Activated naive CD8-positive, alpha-beta T cell treated with anti-CD3 and anti-CD28 coated beads for 36 hours (primary cell): ENCODE measurements at places on chromosomes 16 and 17. TPM values are rescaled to one million over a fixed set of nuclear protein-coding genes. Genes with fewer than 3 reads are reported as not detected.
A peak's percentile ranks its signal among the peaks of the same experiment; 100 is the strongest.

Gene GSG1L
- total RNA-seq, result not detected

DNA sequence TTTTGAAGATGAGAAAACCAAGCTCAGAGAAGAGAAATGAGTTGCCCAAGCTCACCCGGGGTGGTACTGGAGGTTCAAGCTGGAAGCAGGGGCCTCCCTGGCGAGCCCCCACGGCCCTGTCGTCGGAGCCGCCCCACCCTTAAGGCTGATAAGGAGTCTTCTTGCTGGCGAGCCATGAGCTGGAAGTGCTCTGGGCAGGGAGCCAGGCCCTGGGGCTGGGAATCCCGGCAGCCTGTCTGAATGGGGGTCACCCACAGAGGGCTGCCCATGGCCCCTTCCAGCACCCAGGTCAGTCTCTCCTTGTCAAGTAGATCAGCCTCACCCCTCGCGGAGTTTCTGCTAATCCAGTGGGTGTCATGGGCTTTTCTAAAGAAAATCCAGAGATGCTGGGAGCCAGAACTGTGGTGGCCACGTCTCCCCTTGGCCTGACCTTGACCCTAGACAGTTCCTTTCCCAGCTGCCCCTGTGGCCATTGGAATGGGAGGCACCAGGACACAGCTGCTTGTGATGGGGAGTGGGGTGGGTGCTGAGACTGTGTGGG is 1.2 kb upstream of the P2RX1 start:
- H3K4me3 ChIP-seq, result no peak overlapping the region
- H3K27me3 ChIP-seq, result no peaks in the 10 kb centered on the region
- no peak overlapping the region for H3K27ac ChIP-seq
- H3K4me1 ChIP-seq, result peaks cover 28% of the 10 kb centered on the region

Gene FGF11
- total RNA-seq, result 9.2 TPM

Gene CD300LG
- total RNA-seq, result not detected

DNA sequence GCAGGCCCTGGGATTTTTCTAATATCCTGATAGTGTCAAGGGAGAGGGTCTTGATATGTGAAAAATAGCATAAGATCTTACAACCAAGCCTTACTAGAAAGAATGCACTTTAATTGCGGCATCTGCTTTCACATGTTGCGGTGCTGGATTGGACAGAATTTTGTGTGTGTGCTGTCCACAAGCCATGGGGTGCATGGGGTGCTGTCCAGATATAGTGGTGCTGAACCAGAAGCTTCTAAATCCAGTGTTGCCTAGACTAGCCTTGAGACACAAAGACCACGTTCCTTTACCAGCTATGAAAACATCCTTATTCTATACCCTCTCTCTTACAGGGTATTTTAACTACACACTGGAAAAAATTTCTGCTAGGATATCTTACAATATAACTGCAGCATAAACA is 244.0 kb downstream of the TMEM114 start:
- DNase-seq, result no peak
- no peak overlapping the region for H3K27ac ChIP-seq
- no peaks in the 10 kb centered on the region for H3K27me3 ChIP-seq
- no peaks in the 10 kb centered on the region for H3K4me1 ChIP-seq
- no peaks in the 10 kb centered on the region for H3K36me3 ChIP-seq
- H3K4me3 ChIP-seq, result no peak overlapping the region

DNA sequence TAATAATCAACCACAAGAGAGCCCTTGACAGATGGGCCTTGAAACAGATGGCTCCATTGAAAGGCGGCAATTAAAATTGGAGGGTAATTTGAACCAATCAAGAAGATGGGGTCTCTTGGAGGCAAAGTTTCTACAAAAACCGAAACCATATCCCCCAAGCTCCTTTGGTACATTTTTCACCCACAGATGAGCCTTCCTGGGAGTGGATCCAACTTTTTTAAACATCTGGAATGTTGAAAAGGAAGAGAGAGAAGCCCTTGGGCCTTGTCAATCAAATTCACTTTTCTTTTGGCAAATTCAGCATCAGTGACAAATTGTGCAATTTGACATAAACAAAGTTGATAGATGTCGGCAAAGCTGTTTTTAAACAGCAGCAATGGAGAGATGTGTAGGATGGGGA is 13.2 kb upstream of the NUP93 start:
- no peaks in the 10 kb centered on the region for H3K36me3 ChIP-seq
- no peak overlapping the region for H3K27ac ChIP-seq
- DNase-seq, result no peak
- no peak overlapping the region for H3K4me3 ChIP-seq
- no peaks in the 10 kb centered on the region for H3K27me3 ChIP-seq

Gene ABI3
- total RNA-seq, result 54.9 TPM

GRCh38 chr17:38898291-38898679 is 27.1 kb upstream of the LASP1NB start:
- peaks cover 67% of the 10 kb centered on the region for H3K4me1 ChIP-seq
- peak; percentile 40 for DNase-seq
- H3K4me3 ChIP-seq, result peak overlapping the region; percentile 58
- H3K36me3 ChIP-seq, result peaks cover 64% of the 10 kb centered on the region
- H3K27me3 ChIP-seq, result no peaks in the 10 kb centered on the region

DNA sequence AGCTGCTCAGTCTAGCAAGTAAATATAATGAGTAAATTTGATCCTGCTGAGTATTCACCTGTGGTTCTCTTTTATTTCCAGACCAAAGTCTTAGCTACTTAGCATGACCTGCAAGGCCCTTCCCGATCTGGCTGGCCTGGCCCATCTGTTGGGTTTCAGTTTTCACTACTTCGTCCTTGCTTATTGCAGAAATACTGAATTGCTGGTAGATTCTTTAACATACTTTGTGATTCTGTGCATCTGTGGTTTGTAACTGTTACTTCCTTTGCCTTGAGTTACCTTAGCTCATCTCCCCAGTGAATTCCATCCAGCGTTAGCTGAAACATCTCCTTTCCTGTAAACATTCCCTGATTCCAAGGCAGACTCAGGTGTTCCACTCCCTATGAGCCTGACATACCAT is 131.1 kb downstream of the PHKB start:
- H3K4me3 ChIP-seq, result no peak overlapping the region
- H3K36me3 ChIP-seq, result peaks cover 14% of the 10 kb centered on the region
- H3K4me1 ChIP-seq, result no peaks in the 10 kb centered on the region

- H3K27me3 ChIP-seq, result no peaks in the 10 kb centered on the region
- H3K4me3 ChIP-seq, result no peak overlapping the region
- H3K4me1 ChIP-seq, result no peaks in the 10 kb centered on the region
- H3K27ac ChIP-seq, result no peak overlapping the region
- no peaks in the 10 kb centered on the region for H3K36me3 ChIP-seq
- no peak for DNase-seq
Measured at GRCh38 chr16:65834688-65835087, 531.8 kb upstream of the CDH5 start.

GRCh38 chr17:62780269-62780668 is 27.8 kb downstream of the MARCHF10 start:
- H3K27ac ChIP-seq, result no peak overlapping the region
- no peak overlapping the region for H3K4me3 ChIP-seq
- DNase-seq, result no peak
- peaks cover 11% of the 10 kb centered on the region for H3K27me3 ChIP-seq

DNA sequence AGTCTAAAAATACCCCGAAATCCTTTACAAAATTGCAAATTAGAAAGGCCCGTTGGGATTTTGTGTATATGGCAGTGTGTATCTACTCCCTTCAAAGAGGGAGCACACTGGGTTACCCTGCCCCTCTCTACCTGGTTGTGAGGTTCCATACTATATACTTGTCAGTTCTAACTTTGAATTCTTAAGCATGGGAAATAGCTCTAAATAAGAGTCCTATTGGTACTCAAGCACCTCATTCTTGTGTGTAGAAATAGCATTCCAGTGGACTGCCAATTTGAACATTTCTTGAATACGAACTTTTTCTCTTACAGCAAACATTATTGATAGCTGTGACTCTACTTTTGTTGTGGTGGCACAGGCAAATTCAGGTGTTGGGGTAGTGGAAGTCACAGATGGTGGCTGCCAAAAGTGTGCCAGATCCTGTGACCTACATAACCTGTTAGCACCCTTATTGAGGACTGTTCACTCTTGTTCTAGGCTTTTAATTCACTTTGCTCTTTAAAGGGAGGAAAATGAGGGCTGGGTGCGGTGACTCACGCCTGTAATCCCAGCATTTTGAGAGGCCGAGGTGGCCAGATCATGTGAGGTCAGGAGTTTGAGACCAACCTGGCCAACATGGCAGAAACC is 16.1 kb downstream of the ESRP2 start:
- peaks cover 7% of the 10 kb centered on the region for H3K36me3 ChIP-seq
- DNase-seq, result no peak

GRCh38 chr16:578870-579405 is 9.2 kb downstream of the PIGQ start:
- no peak overlapping the region for H3K4me3 ChIP-seq
- peak; percentile 80 for DNase-seq
- H3K27ac ChIP-seq, result no peak overlapping the region
- peaks cover 2% of the 10 kb centered on the region for H3K4me1 ChIP-seq
- no peaks in the 10 kb centered on the region for H3K27me3 ChIP-seq

DNA sequence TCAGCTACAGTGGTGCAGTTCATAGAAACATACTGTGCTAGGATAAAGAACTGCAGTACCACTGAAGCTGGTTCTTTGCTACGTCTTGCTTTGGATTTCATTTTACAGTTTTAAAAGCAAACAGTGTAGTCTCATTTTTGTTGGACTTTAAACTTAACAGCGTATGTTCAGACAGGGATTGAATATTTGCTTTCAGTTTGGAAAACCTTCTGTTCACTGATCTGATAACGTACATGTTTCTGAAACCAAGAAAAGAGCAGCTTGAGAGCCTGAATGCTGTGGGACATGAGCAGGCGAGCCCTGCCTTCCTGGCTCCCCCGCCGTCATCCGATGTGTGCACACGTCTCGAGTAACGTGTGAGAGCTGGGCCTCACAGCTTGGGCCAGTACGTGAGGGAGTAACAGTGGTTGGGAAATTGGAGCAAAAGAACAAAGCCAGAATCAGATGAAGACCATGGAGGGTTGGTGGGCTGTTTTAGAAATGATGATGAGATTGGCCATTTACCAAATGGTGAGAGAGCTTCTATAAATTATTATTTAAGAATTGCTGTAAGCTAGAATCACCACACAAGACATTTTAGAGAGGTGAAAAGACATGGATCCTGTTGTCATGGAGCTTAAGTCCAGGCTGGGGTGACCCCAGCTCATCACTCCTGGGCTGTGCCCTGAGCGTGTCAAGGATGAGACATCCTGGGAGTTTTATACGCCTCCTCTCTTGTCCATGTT is 20.8 kb upstream of the CLEC18C start:
- no peak overlapping the region for H3K4me3 ChIP-seq
- peaks cover 8% of the 10 kb centered on the region for H3K36me3 ChIP-seq
- no peaks in the 10 kb centered on the region for H3K27me3 ChIP-seq
- no peak overlapping the region for H3K27ac ChIP-seq

GRCh38 chr17:4980644-4981216 is 6.7 kb downstream of the CAMTA2 start:
- H3K4me1 ChIP-seq, result peaks cover 15% of the 10 kb centered on the region
- peaks cover 22% of the 10 kb centered on the region for H3K36me3 ChIP-seq
- peak overlapping the region; percentile 46 for H3K27ac ChIP-seq
- H3K4me3 ChIP-seq, result no peak overlapping the region
- DNase-seq, result peak; percentile 22
- no peaks in the 10 kb centered on the region for H3K27me3 ChIP-seq

Gene ABCC3
- not detected for total RNA-seq

GRCh38 chr17:43327421-43327820 is 71.4 kb upstream of the ARL4D start:
- no peak overlapping the region for H3K4me3 ChIP-seq
- peaks cover 15% of the 10 kb centered on the region for H3K27me3 ChIP-seq
- no peak overlapping the region for H3K27ac ChIP-seq
- H3K4me1 ChIP-seq, result peaks cover 15% of the 10 kb centered on the region

Gene TOX3
- total RNA-seq, result not detected

GRCh38 chr16:58551496-58551895 is 36.2 kb downstream of the SETD6 start:
- H3K27me3 ChIP-seq, result no peaks in the 10 kb centered on the region
- peaks cover 23% of the 10 kb centered on the region for H3K36me3 ChIP-seq
- H3K4me3 ChIP-seq, result no peak overlapping the region
- no peak overlapping the region for H3K27ac ChIP-seq

- H3K4me1 ChIP-seq, result peaks cover 9% of the 10 kb centered on the region
- H3K27me3 ChIP-seq, result peaks cover 35% of the 10 kb centered on the region
- H3K36me3 ChIP-seq, result no peaks in the 10 kb centered on the region
- H3K4me3 ChIP-seq, result no peak overlapping the region
- H3K27ac ChIP-seq, result no peak overlapping the region
- no peak for DNase-seq
Measured at GRCh38 chr16:84843149-84844048, 23.6 kb downstream of the CRISPLD2 start.

GRCh38 chr17:39205112-39205526 is 5.0 kb downstream of the RPL19 start:
- H3K27me3 ChIP-seq, result peaks cover 2% of the 10 kb centered on the region
- DNase-seq, result no peak
- H3K4me1 ChIP-seq, result peaks cover 60% of the 10 kb centered on the region
- peak overlapping the region; percentile 21 for H3K27ac ChIP-seq

GRCh38 chr16:66403531-66404145 is 23.5 kb upstream of the BEAN1 start:
- no peak for DNase-seq
- H3K4me3 ChIP-seq, result no peak overlapping the region
- H3K27ac ChIP-seq, result no peak overlapping the region
- H3K36me3 ChIP-seq, result no peaks in the 10 kb centered on the region

Gene NTN3
- not detected for total RNA-seq

DNA sequence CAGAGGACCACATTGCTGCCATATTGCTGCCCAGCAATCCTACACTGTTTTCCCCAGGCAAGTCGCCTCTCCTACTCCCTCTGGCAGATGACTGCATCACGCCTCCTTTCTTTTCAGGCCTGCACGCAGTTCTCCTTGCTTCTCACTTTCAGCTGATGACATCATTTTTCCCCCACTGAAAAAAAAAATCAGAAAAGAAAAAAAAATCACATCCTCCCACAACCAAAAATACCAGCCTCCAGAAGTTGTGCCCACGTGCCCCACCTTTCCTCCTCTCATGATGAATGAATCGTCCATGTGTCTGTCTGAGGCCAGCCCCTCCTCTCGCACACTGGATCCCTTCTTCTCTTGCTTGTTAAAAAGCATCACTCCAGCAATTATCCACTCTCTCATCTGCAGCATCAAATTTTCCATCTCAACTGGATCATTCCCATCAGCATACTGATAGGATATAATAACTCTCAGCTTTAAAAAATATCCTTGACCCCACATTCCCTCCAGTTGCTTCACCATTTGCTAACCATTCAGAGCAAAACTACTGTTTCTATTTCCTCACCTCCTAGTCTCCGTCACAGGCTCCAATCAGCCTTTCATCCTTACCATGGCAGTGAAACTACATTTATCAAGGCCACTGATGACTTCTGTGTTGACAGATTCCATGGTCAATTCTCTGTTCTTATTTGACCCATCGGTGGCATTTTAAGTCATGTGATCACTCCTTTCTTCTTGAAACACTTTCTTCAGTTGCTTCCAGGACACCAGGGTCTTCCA is 30.1 kb upstream of the DYNLL2 start:
- H3K27ac ChIP-seq, result no peak overlapping the region
- H3K27me3 ChIP-seq, result no peaks in the 10 kb centered on the region
- DNase-seq, result peak; percentile 11

GRCh38 chr16:84635702-84636101 is 12.6 kb upstream of the KLHL36 start:
- peaks cover 35% of the 10 kb centered on the region for H3K4me1 ChIP-seq
- H3K36me3 ChIP-seq, result peaks cover 5% of the 10 kb centered on the region
- no peak overlapping the region for H3K27ac ChIP-seq
- H3K4me3 ChIP-seq, result no peak overlapping the region
- no peak for DNase-seq
